ENCODE measurements at places on chromosomes 5 and 9.

DNA sequence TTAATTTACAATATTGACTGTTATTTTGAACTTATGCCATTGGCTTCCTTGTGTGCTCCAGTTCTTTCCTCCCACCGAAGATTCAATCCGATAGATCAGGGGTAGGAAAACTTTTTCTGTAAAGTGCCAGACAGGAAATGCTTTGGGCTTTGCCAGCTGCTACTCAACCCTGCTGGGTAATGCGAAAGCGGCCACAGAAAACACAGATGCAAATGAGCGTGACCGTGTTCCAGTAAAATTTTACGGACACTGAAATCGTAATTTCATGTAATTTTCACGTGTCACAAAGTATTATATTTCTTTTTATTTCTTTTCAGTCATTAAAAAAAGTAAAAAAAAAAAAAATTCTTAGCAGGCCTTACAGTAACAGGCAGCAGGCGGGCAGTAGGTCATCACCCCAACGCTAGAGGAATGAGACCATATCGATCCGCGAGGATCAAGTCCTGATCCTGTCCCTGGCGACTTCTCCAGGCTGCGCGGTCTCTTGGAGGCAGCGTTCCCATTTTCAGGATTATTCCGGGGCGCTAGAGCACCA is 599 bp downstream of the NMRK1 start:
- H3K27me3 ChIP-seq = no peaks in the 10 kb centered on the region
- peaks cover 60% of the 10 kb centered on the region for H3K4me1 ChIP-seq
- H3K36me3 ChIP-seq = peaks cover 46% of the 10 kb centered on the region
- H3K4me3 ChIP-seq = peak overlapping the region; percentile 93
- DNase-seq = peak; percentile 76
- H3K27ac ChIP-seq = peak overlapping the region; percentile 97

GRCh38 chr9:87585123-87585855 is 87.6 kb downstream of the DAPK1 start:
- H3K27me3 ChIP-seq = peaks cover 3% of the 10 kb centered on the region
- DNase-seq = no peak
- H3K36me3 ChIP-seq = no peaks in the 10 kb centered on the region
- H3K4me1 ChIP-seq = no peaks in the 10 kb centered on the region

DNA sequence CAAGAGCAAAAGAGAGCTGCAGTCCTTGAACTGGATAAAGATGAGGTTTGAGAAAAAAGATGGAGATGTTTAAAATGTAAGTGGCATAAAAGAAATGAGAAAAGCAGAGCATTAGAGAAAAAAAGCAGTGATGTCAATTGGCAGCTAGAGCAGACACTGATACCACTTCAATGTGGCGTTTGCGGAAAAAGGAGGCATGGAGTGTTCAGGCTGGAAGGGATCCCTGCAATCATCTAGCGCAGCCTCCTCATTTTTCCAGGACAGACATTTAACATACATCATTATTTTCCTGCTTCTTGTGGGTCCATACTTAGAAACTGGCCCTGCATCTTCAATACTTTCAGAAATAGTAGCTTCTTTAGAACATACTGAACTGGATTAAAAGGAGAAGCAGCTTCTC is 563.8 kb downstream of the PTPRD start:
- no peak for DNase-seq
- H3K4me1 ChIP-seq = no peaks in the 10 kb centered on the region
- H3K27me3 ChIP-seq = no peaks in the 10 kb centered on the region
- no peak overlapping the region for H3K4me3 ChIP-seq

DNA sequence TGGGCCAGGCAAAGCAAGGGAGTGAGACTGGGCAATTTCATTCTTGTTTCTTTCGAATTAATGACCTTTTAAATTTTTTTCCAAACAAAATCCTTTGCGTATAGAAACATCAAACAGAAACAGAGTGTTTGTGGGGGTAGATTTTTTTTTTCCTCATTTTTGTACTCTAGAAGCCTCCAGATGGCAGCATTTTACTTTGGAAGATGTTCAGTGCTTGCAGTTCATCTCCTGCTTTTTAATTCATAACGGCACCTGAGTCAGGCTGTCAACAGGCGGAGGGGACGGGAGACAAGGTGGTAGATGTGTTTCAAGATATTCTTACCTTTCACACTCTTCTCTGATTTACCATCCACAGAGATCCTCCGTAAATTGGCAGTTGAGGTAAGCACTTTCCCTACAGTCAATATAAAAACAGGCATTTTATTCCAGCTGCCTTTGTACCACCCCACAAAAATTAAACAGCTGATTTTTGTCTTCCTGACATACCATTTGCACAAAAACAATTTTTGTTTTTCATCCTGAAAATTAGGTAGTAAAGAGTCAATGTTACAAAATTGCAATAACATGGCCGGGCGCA is 99.5 kb upstream of the FBXL17 start:
- DNase-seq = no peak
- no peak overlapping the region for H3K27ac ChIP-seq
- no peaks in the 10 kb centered on the region for H3K4me1 ChIP-seq
- peaks cover 17% of the 10 kb centered on the region for H3K27me3 ChIP-seq

DNA sequence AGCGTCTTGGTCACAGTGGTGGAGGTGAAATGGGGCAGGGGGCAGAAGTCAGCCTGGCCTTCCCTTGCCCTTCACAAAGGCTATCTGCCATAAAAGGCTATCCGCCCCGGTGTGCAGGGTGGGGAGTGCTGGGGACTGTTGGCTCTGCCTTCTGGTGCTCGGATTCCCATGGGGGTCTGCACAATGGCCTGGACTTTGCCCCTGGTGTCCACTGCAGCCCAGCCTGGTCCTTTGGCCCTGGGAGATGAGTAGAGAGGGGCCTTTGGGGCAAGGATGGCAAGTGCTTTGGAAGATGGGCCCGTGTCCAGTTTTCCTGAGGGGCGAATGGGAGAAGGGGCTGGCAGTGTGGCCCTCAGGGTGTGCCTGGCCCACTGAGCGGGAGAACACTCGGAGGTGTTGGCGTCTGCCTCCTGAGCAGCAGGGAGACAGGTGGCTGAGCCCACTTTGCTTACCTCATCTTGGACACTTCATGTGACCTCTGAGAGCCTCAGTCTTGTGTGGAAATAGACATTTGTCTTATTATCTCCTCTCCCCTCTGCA is 69.9 kb downstream of the HSPA4 start:
- no peaks in the 10 kb centered on the region for H3K36me3 ChIP-seq
- H3K4me3 ChIP-seq = no peak overlapping the region
- H3K4me1 ChIP-seq = no peaks in the 10 kb centered on the region
- no peak for DNase-seq
- no peak overlapping the region for H3K27ac ChIP-seq
- H3K27me3 ChIP-seq = no peaks in the 10 kb centered on the region

DNA sequence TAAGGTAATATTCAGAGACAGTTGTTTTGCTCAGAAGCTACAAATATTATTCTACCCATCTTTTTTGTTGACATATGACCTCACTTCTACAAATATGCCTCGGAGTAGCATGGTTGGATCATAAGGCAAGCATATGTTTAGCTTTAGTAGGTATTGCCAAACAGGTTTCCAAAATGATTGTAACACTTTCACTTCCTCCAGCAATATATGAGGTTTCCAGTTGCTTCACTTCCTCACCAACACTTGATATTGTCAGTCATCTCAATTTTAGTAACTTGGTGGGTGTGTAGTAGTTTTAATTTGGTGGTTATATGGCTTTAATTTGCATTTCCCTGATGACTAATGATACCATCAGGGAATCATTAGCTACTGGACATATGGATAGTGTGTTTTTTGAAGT is 46.7 kb downstream of the TNFSF8 start:
- no peaks in the 10 kb centered on the region for H3K27me3 ChIP-seq
- H3K4me1 ChIP-seq = peaks cover 7% of the 10 kb centered on the region
- no peak overlapping the region for H3K27ac ChIP-seq
- no peak overlapping the region for H3K4me3 ChIP-seq
- H3K36me3 ChIP-seq = peaks cover 23% of the 10 kb centered on the region

- no peaks in the 10 kb centered on the region for H3K4me1 ChIP-seq
- DNase-seq = no peak
- H3K36me3 ChIP-seq = no peaks in the 10 kb centered on the region
- H3K4me3 ChIP-seq = no peak overlapping the region
- H3K27me3 ChIP-seq = peaks cover 14% of the 10 kb centered on the region
These were observed 20.2 kb upstream of the AGXT2 start for GRCh38 chr5:35067985-35068384.
